D341Med (cell line): ENCODE measurements at places on chromosomes 11 and 22.

GRCh38 chr11:68773521-68774193 lies 22.3 kb upstream of the TESMIN start:
- no peak for DNase-seq

- DNase-seq = no peak
These were observed 21.1 kb upstream of the KLHL35 start for GRCh38 chr11:75453916-75454655.

DNA sequence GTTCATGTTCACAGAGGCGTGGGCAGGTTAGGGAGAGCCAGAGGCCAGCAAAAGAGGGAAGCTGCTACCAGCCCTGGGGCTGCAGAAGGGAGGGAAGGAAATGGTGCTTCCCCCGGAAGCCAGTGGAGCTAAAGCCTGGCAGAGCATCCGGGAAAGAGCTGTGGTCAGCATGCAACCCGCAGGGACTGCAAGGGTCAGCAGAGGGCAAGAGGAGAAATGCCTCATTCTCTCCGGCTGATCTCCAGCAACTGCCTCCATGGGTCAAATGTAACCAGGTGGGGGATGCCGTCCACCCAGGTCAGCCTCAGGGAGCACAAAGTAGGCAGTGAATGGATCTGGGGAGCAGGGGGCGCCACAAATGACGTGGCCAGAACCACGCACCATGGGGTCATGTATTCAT lies 36.9 kb upstream of the PRR5 start:
- no peak for DNase-seq

- DNase-seq = no peak
These were observed 29.3 kb downstream of the OSBPL5 start for GRCh38 chr11:3135481-3136440.

- peak; percentile 49 for DNase-seq
These were observed 291.6 kb downstream of the BUD13 start for GRCh38 chr11:116481126-116481675.

DNA sequence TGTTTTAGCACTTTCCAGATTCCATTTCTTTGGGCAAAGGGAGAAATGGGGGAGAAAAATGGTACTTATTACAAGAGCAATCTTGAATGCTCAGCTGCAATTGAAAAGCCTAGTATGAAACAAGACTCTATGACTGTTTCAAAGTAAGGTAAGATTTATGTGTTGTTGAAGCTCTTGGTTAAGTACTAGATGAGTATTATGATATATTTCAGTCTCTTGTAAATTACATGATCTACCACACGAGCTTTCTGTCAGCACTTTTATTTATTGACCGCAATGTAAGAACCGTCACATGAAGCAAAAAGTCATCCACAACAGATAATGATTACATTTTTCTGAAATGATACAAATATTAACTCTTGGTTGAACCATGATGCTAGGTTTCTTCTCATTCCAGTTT lies 906.7 kb upstream of the CHORDC1 start:
- no peak for DNase-seq

DNA sequence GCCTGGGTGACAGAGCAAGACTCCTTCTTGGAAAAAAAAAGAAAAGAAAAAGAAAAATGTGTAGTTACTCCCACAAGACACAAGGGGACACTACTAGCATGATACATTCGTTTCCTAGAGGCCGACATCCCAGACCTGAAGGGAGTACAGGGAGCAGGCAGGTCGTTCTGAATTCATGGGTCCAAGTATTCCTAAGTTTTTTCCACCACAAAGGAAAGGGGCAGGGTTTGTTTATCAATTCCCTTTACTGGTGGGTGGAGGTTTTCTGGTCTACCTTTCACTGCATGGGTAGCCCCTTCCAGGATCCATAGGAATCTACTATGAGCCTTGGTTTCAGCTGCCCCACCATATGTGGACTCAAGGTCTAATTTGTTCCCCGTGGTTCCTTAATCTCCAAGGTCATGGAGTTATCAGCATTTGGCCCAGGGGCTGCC lies 11.8 kb downstream of the TIGD3 start:
- DNase-seq = peak; percentile 83

GRCh38 chr22:41021613-41022454 lies 70.6 kb upstream of the EP300 start:
- peak; percentile 86 for DNase-seq

- DNase-seq = no peak
These were observed 115.5 kb downstream of the PHF21B start for GRCh38 chr22:44894321-44894720.

DNA sequence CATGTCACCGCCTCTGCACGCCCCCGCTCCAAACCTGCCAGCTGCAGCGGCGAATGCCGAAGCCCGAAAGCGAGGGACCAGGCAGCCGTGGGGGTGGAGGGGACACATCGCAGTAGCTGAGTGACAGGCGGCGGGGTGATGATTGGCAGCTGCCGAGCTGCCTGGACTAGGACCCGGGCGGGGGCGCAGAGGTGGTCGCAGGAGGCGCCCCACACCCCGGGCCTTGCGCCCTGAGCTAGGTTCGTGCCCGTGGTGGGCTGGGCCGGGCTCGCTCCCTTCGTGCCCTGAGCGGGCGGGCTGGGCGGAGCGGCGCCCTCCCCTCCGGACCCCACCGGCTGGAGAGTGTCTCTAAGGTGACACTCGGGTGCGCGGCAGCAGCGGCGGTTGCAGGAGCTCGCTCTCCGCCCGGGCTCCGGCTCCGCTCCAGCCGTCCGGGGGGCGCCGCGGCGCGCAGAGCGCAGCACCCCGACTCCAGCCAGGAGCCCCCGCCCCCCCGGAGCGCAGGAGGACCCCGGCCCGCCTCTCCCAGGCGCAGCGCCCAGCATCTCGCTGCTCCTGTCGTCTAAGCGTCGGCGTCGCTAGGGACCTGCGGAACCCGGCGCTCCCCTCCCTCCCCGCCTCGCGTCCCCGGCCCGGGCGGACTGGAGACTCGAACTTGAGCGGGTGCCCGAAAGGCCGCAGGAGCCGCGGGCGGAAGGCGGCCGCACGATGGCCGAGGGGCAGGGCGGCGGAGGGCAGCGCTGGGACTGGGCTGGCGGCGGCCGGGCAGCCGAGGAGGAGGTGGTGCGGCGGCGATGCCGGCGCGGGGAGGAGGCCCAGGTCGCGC lies 14.5 kb upstream of the DGKZ start:
- DNase-seq = peak; percentile 73

GRCh38 chr11:78662811-78663210 lies 88.1 kb upstream of the NARS2 start:
- DNase-seq = no peak

DNA sequence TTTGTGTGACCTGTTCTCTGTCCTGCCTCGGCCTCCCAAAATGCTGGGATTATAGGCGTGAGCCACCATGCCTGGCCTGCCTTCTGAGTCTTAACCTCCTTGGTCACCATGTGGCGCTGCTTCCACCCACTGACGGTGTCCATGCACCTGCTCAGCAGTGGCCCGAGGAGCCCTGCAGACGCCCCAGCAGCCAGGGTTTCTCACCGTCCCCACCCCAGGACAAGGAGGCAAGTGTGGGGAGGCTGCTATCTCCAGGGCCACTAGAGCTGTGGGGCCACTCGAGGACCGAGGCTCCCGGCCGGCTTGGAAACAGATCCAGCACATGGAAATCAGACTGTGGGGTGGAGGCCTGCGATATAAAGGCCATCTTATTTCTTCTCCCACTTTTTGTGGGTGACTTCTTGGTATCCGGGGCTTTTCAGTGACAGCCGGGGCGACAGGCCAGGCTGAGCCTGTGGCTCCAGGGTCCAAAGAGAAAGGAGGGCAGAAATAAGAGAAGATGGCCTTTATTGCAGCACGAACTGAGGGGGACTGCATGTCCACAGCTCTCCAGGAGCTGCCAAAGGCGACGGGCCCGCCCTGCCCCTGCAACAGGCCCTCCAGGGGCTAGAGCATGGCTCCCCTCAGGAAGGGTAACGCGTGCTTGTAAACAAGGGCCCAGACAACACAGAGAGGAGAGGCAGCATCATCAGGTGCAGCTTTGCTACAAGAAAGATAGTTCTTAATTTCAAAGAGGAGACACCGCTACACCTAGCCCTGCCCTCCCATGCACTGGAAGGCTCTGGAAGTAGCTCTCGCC lies 15.0 kb downstream of the TSPO start:
- no peak for DNase-seq

DNA sequence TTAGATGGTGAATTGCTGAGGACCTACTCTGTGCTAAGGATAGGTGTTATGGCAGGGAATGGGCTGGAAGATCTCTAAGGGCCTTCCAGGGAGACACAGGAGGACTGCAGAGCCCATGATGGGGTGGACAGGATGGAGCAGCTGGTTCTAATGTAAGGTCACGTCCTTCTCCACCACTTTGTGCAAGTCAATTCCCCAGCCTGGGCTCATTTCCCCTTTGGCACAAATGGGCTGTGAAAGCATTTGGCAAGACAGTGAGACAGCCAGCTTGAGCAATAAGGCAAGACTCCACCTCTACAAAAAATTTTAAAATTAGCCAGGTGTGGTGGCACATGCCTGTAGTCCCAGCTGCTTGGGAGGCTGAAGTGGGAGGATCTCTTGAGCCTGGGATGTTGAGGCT lies 81.4 kb upstream of the THY1 start:
- no peak for DNase-seq

GRCh38 chr11:12534549-12534948 lies 139.7 kb upstream of the TEAD1 start:
- no peak for DNase-seq

DNA sequence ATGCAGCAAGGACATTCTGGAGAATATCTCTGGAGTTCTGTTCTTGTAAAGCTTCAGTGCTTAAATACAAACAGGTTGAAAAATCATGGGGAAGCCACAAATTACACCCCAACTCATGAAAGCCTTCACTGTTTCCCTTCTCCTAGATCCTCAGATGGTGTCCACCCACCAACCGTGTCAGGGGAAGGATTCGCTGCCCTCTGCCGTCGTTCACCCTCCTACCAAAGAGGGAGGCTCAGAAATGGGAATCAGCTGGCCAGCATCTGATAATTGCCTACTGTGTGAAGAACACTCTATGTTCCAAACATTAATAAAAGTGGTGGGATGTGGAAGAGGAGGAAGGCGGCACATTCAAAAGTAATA lies 7.4 kb upstream of the HEPACAM start:
- no peak for DNase-seq

DNA sequence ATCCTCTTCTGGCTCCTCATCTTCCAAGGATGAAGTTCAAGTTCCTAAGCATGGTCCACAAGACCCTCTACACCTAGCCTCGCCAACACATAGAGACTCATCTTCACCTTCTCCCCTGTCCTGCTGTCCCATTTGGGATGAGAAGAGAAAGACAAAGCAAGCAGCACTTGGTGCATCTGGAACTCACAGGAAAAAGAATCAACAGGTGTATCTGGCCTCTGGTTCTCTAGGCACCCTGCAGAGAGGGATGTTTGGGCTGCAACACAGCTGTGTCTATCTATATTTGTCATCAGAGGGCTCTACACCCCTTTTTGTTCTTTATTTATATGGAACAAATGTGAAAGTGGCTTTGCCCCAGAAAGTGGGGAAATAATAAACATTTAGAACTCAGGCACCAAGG lies 82.1 kb upstream of the GALNT18 start:
- DNase-seq = no peak

GRCh38 chr11:131353766-131354165 lies 16.6 kb upstream of the NTM start:
- no peak for DNase-seq

- peak; percentile 18 for DNase-seq
These were observed 44.3 kb upstream of the A4GALT start for GRCh38 chr22:42764895-42765363.

DNA sequence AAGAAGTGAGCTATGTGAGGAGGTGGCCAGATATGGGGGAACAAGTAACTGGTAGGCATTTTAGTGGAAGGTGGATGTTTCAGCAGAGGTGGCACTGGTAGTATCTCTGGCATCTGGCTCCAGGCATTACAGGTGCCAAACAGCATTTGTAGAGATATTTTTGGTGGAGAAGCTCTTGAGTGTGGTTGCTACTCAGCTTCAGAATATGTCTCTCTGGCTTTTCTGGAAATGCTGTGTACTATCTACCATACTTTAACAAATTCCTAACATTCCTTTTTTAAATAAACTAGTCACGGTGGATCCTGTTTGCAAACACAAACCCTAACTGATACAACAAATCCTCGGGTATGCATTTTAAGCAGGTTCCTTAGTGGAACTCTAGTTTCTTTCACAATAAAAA lies 128.0 kb downstream of the BARX2 start:
- no peak for DNase-seq

DNA sequence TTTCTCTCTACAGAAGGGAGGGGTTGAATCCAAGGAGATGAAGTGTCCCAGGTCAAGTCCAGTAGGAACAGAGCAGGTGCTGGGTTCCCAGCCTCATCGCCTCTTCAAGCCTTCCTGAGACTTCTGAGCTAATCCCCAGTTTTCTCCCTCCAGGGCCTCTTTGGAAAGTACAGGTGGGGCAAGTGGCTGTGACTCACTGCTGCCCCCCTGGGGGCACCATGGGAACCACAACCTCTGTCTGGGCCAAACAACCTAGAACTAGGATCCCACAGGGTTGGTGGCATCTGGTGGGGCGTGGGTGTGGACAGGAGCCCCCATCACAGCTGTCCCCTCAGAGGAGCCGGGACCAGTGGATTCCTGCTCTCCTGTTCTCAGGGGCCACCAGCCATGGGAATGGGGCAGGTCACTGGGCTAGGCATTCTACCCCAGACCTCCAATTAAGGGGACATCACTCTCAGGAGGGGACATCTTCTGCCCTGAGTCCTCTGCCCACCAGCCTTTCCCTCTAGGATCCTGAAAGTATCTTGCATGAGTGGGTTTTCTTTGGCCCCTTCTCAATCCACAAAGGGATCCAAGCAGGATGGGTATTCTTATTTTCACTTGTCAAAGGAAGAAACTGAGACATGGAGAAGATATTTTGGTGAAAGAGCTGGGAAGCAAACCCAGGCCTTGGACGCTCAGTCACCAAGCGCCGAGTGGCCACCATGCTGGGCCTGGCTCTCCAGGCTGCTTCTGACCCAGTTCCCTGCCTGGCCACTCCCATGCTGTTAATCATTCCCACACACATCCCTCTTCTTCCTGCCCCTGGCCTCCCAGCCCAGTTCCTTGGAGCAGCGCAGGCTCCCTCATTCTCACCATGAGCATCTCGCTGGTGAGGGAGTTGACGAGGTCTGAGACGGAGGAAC lies 23.8 kb downstream of the LRRC10B start:
- peak; percentile 83 for DNase-seq
